ENCODE measurements at places on chromosomes 3 and 15.

DNA sequence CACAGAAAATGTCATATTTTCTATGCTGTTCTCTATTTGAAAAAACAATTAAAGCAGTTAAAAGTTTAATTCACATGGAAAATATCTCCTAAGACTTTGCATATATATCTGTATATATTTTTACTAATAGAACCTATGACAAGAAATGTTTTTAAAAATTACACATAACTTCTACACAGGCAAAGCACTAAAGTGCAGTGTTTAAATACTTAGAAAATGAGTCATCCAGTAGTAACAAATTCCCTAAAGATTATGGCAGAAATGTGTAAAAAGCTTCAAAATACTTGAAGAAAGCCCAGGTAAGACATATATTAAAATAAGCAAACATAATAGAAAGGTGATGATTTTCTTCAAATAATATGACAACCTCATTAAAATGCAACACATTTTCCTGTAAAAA is 236.6 kb downstream of the TBC1D5 start:
- DNase-seq, result no peak

DNA sequence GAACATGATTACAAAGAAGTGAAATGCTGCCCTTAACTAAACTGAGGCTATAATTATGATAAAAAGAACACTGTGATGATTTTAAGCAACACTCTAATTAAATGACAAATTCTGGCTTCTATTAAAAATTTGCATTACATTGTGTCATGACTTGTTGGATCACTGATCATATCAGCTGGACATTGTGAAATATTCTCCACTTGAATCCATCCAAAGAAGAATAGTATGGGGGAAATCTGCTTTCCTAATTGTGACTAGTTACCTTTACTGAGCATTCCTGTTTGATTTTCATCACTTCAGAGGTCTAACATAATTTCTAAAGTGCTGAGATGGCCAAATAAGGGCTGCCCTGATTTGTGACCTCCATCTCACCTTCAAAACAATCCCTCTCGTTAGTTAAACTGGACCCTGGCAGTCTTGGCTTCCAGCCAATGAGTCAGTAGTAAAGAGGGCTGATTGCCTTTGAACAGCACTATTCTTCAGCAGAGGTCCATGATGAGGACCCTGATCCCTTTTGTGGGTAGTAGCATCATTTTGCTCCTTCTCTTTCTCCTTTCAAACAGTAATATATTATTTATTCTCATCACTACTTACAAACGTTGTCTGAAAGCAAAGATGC is 53.5 kb upstream of the LEKR1 start:
- DNase-seq, result no peak

- no peak for DNase-seq
Measured at GRCh38 chr15:68806220-68807060, 14.3 kb downstream of the ANP32A start.

GRCh38 chr15:34064438-34064837 is 25.4 kb upstream of the AVEN start:
- DNase-seq, result no peak

DNA sequence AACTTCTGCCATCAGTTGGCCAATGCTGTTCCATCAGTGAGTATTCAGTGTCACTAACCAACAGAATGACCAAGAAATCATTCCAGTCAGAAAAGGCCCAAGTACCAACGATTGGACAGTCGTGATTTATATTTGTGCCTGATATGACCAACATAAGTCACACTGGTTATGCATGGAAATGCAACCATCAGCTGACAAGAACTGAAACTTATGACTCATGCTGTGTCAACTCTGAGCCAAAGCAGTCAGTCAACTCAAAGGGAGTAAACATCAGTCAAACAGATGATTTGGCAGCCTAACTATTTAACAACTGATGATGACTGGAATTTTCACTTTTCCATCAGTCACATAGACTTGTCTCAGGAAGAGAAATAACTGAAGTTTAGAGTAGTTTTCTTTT is 142.4 kb downstream of the ANXA2 start:
- DNase-seq, result no peak

DNA sequence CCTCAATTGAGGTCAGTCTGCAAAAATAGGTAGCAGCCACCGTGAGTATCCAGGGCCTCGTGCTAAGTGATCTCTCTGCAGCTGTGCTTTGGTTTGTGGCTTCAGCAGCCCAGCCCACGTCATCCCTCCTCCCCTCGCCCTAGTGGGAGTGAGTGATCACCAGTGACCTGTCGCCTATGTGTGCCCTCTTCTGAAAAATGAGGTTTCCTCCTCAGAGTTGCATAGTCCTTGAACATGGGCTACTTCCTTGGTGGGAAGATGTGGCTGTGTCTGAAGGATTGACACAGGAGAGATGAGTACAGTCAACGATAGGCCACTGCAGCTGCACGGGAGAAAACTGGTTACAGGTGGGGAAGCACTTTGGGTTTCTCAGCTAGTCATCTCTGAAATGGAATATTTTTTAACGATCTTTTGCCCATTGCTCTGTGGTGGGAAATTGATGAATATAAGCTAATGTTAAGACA is 144.8 kb upstream of the BHLHE40 start:
- DNase-seq, result no peak
